ENCODE measurements at places on chromosomes 1 and 21.

DNA sequence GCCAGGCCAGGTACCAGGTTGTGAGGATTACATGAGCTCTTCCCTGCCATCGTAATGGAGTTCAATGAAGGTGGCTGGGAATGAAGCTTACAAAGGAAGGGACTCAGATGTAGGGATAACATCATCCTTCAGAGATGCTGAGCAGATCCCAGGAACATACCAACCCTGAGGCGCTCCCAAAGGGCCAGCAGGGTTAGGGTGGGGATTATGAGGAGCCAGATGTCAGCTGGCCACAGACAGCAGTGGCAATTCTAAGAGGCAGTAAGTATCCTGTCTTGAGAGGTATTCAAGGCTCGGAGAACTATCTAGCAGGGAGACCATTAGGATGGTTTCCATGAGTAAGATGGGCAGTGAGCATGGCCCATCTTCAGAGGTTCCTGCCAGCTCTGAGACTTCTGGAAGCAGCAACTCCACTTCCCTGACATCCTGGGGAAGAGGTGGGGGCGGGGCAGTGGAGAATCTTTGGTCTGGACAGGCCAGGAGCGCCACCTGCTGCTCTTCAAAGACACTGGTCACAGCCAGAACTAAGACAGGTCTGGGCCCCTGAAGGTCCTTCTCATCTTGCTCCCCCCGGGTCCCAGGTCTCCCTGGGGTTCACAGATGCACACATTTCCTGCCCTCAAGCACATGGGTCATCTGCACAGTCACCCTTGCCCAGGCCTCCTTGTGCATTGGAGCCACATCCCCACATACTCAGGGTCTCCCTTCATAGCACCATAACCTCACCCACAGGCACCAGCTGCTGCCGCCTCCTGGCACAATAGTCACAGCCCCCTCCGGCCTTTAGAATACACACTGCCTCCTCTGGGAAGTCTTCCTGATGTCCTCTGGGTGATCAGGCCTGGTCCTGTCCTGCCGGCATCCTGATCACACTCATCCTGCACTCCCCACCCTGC lies 2.7 kb upstream of the SDC3 start:
- DNase-seq: peak; percentile 85

DNA sequence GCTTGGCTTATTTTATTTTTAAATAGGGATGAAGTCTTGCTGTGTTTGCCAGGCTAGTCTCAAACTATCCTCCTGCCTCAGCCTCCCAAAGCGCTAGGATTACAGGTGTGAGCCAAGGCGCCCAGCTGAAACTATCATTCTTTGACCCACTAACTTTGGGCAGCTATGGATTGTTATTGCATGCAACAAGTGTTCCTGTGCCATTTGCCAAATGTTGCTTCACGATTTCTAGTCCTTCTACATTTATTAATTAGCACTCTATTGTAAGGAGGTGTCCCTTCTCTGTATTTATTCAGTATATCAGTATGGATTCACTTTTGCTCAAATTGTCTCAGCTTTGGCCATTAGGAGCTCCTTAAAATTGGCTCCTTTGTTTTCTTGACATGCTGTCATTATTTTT lies 36.4 kb downstream of the YTHDF2 start:
- no peak for DNase-seq

- no peak for DNase-seq
Measured at GRCh38 chr21:27094184-27094948, 127.5 kb upstream of the ADAMTS5 start.

DNA sequence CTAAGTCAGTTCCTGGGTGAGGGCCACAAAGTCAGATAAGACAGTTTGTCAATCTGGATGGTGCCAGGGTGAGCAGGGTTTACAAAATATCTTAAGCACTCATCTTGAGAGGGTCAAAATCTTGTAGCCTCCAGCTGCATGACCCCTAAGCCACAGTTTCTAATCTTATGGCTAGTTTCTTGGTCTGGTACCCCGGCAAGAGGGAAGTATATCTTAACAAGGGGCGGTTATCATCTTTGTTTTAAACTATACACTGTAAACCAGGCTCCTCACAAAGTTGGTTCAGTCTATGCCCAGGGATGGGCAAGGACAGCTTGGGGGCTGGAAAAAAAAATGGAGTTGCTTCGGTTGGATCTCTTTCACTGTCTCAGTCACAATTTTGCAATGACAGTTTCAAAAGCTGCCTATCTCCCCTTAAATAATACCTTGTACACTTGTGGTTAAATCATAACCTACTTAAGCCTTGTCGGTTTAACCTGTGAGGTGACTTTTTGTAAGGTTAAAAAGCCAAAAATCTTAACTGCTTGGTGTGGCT lies 7.8 kb upstream of the CD46 start:
- DNase-seq: no peak

DNA sequence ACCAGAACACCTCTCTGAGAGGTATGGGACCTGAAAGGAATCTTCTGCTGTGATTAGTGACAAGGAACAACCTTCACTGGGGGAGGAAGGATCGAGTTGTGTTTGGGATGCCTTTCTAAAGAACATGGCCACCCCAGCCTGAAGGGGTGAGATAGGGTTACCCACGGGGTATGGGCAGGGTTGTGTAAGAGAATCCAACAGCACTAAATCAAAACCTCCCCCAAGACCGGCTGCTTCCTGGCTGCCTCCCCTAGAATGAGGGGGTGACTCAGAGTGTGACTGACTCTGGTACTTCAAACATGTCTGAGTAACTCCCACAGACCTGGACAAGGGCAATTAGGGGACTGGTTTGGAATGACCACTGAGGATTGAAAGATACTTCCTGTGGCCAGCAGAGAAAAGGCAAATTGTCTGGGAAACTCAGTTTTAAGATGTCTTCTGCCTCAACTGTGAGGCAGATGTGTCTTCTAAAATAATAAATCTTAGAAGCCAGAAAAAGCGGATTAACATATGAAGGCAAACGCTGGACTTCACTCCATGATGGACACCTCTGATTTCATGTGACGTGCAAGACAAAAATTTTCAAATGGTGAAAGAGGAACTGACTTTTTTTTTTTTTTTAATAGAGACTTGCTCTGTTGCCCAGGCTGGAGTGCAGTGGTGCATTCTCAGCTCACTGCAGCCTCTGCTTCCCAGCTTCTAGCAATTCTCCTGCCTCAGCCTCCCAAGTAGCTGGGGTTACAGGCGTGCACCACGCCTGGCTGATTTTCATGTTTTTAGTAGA lies 6.7 kb upstream of the PTPN14 start:
- no peak for DNase-seq

- no peak for DNase-seq
Measured at GRCh38 chr1:37068897-37069296, 34.6 kb upstream of the GRIK3 start.

- no peak for DNase-seq
Measured at GRCh38 chr1:58824753-58825389, 41.0 kb upstream of the JUN start.

DNA sequence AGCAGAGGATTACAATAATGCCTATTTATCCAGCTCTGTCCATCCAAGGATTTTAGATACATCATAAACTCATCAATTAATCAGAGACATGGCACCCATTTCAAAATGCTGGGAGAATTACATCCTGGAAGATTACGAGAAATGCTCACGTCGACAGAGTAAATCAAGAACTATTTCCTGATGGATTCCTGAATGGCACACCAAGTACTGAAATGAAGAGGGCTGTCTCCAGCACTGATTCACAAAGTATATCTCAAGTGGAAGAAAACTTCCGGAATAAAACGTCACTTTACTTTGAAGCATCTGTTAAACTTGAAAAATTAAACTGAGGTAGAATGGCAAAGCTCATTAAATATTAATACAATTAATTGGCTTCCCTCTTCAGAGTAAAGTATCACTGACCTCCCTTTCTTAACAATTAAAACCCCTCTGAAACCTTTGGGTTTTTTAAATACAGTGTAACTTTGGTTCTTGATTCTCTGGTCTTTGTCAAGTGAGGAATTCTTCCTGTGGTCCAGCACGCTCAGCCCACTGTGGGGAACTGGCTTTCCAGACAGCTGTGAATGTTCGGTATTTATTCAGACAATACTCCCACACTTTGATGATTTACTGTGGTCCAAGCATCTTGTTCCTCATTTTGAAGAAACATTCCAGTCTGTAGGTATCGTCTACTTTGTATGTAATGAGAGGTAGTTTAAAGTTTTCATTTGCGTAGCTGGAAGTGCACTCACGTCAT lies 288.0 kb downstream of the NFIA start:
- DNase-seq: no peak

DNA sequence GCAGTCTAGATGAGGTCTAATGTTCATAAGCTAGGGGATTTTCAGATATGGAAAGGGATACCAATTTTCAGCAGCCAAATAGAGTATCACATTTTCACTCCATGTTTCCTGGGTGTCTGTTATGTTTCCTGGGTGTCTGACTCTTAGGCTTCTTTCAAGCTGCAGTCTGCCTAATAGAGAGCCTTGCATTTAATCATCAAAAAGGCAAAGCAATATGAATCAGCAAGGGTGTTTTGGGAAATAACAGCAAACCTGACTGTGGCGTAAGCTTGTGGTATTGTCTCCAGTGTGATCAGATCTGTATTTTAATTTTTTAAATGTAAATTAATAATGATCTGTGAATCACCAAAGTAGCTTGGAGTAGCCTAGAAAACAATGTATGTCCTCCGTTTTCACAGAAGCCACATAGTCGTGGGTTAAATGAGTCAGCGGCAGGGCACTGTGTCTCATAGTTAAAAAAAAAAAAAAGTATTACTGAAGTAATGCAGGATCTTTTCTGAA lies 10.4 kb downstream of the LGALS8 start:
- no peak for DNase-seq

GRCh38 chr1:7406641-7407543 lies 364.2 kb upstream of the VAMP3 start:
- no peak for DNase-seq

GRCh38 chr1:39655578-39656268 lies 16.2 kb downstream of the NT5C1A start:
- no peak for DNase-seq

DNA sequence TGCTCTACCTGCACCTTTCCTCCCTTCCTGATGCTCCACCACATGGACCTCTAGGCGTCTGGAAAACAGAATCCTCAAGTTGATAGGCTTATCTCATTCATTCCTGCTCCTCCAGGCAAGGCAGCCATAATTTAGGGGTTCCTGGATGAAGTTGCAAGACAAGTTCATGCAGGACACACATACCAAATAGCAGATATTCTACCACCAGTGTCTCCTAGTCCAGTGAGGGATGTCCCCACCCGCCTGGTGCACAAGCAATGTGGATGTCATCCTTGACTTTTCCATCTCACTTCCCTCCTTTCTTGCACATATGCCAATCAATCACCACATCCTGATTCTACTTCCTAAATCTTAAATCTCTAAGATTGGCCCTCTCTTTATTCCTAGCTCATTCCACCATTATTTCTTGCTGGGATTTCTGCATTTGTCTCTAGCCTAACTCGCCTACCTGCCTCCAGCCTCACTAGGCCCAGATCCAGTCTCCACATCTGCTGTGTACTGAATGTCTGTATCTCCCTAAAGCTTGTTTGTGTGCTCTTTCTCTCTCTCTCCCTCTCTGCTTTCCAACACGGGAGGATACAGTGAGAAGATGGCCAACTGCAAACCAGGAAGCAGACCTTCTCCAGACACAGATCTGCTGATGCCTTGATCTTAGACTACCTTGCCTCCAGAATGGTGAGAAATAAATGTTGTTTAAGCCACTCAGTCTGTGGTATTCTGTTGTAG lies 40.5 kb downstream of the CD34 start:
- DNase-seq: no peak

- peak; percentile 86 for DNase-seq
Measured at GRCh38 chr1:112957133-112957812, 1.3 kb upstream of the SLC16A1 start.

- DNase-seq: peak; percentile 17
Measured at GRCh38 chr1:149848340-149849110, 50.8 kb upstream of the BOLA1 start.

GRCh38 chr1:207284209-207284897 lies 37.1 kb upstream of the CD55 start:
- no peak for DNase-seq

- peak; percentile 34 for DNase-seq
Measured at GRCh38 chr1:160206036-160206389, 829 bp downstream of the PEA15 start.

DNA sequence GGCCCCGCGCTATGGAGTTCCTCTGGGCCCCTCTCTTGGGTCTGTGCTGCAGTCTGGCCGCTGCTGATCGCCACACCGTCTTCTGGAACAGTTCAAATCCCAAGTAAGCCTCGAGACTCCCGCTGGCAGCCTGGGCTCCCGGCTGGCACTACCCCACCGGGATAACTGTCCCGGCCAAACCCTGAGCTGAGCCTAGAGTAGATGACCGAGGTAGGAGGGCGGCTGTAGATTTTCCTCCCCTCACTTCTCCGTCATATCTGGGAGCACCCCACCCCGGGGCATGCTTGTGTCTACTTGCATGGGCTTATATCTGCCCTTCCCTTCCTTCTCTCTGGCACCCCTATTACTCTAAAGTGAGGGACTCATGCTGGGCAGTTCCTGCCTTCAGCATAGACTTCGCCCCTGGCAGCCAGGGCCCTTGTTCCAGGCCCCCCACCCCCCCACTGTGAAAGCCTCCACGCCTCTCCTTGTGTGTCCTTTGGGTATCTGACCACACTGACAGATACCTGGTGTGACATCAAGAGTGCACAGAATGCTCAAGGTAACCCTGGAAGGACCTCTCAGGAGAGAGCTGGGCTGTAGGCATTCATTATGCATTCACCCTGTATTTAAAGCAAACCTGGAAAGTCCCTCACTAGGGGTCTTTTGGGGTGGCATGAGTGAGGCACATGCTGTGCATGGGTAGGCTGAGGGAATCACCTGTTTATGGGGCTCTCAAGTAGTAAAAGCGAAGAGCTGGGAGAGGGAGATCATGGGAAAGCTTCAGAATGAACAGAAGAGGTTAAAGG lies 485 bp downstream of the EFNA1 start:
- DNase-seq: no peak

GRCh38 chr1:178768423-178768822 lies 43.4 kb downstream of the RALGPS2 start:
- peak; percentile 52 for DNase-seq

DNA sequence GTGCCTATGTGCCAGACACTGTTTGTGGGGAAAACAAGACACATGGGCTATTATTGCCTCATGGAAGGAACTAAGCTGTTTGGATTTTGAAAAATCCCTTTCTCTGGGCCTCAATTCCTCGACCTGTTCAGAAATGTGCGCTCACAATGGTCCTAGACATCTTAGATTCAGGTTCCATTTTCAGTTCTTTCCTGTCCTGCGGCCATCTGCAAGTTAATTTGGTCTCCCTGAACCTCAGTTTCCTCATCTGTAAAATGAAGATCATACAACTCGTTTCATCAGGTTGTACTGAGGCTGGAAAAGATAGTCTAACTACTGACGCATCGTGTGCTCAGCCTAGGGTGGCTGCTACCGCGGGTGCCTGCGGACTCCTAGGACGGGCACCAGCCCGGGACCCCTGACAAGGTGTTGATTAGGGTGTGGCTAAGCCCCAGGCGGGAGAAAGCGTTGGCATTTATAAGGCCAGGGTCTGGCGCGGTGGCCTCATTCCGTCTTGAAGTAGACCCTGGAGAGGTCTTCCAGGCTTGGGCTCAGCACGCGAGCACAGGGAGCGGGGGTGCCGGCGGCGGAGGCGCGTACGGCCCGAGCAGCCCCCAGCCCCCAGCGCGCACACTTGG lies 493 bp upstream of the ELOA start:
- no peak for DNase-seq

All from SK-MEL-5 (cell line).